ENCODE measurements at places on chromosomes 3 and 15.

DNA sequence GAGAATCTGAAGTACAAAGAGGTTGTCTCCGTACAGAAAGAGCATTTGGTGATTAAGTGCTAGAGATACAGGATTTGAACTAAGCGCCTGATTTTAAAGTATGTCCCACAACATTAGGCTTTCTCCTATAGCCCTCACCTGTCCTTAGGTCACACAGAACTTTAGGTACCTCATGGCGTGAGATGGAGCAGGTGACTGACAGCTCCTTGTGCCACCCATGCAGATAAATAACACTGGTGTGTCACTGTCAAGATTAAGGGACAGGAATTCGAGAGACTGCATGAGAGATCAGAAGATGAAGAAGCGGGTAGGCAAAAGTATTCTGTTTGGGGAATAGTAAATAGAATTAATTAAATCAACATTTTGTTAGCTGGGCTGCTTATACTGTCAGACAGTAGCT is 1.1 kb downstream of the BLM start:
- DNase-seq = no peak

DNA sequence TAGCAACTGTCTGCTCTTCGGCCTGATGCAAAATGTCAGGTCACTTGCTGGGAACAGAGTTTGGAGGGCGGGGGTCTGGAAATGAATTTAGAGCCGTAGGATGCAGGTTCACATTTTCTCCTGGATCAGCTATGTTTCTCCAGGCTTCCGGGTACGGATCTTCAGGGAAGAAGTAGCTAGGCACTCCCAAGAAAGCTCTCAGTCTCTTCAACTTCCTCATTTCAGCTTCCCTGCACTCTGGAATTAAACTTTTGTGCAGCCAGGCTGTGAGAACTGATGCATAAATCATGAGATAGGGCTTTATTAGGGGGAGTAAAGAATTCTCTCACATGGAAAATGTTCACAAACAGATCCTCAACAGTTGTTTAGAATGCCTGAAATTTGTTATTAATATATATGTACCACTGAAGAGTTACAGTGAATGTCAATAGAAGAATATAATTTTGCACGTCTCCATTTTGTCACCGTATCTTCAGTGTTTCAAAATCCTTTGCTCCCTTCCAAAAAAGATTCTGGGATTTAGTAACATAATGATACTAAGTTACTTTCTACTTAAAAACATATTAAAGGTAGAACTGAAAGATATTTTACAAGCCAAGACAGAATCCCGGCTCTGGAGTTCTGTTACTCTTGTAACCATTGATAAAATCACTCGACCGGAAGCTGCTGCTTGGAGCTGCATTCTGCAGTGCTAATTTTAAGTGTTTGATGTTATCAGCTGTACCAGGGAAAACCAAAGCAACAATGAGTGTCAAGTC is 178.5 kb upstream of the P2RY1 start:
- no peak for DNase-seq

- DNase-seq = no peak
Measured at GRCh38 chr3:146093896-146094295, 67.1 kb downstream of the PLOD2 start.

GRCh38 chr3:37086918-37087317 is 87.5 kb downstream of the LRRFIP2 start:
- DNase-seq = no peak

DNA sequence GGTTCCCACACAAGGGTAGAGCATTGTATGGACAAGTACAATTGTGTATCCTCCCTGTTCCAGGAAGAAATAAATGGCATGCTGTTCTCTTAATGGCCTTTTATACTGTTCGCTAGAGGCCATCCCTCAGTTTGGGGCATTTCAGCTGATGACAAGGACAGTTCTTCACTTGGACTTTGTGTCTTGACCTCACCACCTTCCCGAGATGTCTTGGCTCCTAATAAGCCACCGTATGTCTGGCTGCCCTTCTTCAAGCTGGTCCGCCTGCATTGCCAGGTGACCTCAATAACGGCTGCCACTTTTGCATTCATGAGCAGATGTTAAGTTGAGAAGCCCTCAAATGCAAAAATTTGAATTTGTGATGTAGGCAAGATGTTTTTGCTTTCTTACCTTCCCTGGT is 24.1 kb downstream of the ZBTB38 start:
- no peak for DNase-seq

DNA sequence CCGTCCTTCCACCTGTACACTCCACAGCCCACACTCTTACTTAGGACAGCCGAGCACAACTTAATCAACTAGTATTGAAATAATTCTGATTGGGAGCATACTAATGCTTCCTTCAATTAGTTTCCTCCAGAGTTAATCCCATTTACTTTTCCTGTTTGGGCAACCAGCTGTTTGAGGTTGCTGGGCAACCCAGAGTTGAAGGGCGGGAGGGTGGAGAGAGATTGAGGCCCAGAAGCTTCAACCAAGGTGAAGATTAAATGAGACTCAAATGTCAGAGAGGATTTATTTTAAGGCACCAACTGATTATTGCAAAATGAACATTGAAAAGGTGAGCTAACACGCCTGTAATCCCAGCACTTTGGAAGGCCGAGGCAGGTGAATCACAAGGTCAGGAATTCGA is 428.5 kb upstream of the SEMA6D start:
- no peak for DNase-seq

- no peak for DNase-seq
Measured at GRCh38 chr15:92656089-92656488, 514 bp upstream of the FAM174B start.

DNA sequence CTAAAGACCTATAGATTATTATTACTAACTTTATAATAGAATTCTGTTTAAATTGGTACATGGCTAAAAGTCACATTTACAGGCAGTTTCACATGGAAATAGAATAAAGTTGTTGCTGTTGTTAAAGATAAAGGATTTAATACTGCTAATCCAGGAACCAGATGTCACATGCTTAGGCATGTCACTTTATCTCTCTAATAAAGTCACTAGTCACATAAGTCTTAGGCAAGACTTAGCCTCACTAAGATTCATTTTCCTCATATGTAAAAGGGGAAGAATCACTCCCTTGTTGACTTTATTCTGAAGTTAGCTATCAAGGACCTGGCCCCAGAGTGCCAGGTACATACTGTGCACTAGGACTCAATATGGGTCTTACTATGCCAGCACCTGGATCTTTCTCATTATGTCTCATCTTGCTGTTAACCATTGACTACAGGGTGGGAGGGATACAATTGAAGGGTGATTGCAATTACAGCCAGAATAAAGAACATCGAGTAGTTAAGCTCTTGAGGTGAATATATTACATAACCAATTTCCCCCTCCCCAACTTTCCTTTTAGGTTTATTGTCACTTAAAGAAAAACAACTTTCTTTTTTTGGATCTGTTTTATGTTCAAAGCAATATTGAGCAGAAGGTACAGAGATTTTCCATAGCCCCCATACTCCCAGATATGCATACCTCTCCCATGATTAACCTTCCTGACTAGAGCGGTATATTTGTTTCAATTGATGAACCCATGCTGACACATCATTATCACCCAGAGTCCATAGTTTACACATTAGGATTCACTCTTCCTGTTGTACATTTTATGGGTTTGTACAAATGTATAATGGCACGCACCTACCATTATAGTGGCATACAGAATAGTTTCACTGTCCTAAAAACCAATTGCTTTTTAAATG is 36.6 kb downstream of the LNP1 start:
- DNase-seq = no peak

GRCh38 chr3:99601515-99601914 is 36.9 kb upstream of the COL8A1 start:
- DNase-seq = no peak

- DNase-seq = no peak
Measured at GRCh38 chr3:189953551-189953950, 167.1 kb downstream of the P3H2 start.

- no peak for DNase-seq
Measured at GRCh38 chr3:7683426-7683825, 818.2 kb upstream of the LMCD1 start.

GRCh38 chr3:148605521-148605920 is 92.2 kb upstream of the AGTR1 start:
- no peak for DNase-seq

DNA sequence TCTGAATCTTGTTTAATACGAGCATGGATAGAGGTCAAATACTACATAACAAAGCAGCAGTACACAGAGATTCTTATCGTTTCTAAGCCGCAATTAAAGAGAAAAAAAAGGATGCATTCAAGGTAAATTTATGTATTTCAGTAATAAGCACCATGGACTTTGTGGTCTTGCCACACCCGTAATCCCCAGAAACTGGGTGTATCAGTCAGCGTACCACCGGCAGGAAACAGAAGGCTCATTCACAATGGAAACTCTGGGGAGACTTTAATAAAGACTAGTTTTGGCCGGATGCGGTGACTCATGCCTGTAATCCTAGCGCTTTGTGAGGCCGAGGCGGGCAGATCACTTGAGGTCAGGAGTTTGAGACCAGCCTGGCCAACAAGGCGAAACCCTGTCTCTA is 81.9 kb upstream of the ZNF280D start:
- no peak for DNase-seq

DNA sequence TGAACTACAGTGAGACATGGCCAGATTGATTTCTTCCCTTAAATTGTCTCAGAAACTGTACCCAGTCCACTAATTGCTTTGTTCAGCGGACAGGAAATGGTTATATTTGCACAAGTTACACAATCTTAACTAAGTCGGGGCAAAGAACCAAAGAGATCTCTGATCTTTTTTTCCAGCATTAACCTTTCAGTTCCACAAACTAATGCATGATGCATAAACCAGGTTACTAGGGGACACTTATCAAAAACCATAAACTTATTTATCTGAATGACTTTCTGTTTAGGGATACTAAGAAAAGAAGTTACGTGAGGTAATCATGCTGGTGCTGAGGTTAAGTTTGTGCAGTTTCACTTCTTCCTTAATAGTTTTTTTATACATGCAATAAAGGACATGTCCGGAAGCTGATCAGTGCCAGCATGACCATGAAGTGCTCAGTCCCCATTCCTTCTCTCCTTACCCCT is 22.4 kb downstream of the FNDC3B start:
- no peak for DNase-seq

- no peak for DNase-seq
Measured at GRCh38 chr3:78870484-78870883, 897.3 kb downstream of the ROBO1 start.

- no peak for DNase-seq
Measured at GRCh38 chr3:30510596-30510995, 95.8 kb upstream of the TGFBR2 start.

- no peak for DNase-seq
Measured at GRCh38 chr3:63069806-63070475, 194.7 kb upstream of the CADPS start.

DNA sequence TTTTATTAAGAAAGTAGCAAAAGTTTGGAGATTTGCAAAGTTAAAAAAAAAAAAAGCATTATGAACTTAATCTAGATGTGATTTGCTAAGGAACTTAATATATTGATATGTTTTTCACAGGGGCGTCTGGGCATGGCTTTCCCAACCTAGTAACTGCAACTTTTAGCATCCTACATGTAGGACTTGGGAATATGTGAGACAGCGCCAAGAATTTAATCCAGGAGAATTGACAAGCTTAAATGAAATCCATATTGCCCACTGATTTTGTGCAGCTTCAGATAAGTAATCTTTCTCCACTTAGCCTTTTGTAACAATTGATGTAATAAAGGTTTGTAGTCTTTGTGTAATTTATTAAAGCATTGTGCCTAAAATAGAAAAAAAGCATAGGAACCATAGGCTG is 982 bp upstream of the GABPB1 start:
- no peak for DNase-seq

- DNase-seq = no peak
Measured at GRCh38 chr15:63794271-63794670, 39.5 kb downstream of the HERC1 start.

DNA sequence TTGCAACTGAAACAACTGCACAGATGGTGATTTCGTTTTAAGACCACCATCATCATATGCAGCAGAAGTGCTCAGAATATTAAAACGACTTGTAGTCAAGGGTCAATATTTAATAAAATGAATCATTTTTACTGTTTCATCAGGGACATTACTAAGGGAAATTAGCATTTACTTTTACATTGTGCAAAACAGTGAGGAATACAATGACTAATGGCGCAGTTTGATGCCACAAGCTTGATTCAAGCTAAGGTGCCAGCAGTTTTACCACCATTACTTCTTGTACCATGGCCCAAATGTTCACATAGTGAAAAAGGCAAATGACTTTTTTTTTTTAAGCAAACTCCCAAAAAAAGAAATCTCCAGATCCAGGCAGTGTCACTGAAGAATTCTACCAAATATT is 277.4 kb upstream of the CHRNA7 start:
- DNase-seq = no peak

DNA sequence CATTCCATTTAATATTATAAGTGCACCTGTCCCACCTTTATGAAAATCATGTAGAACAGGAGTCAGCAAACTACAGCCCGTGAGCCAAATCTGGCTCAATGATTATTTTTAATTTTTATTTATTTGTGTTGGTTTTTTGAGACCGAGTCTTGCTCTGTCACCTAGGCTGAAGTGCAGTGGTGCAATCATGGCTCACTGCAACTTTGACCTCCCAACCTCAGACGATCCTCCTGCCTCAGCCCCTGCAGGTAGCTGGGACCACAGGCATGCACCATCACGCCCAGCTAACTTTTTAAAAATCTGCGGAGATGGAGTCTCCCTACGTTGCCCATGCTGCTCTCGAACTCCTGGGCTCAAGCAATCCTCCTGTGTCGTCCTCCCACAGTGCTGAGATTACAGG is 42.0 kb downstream of the MYO1E start:
- DNase-seq = no peak

DNA sequence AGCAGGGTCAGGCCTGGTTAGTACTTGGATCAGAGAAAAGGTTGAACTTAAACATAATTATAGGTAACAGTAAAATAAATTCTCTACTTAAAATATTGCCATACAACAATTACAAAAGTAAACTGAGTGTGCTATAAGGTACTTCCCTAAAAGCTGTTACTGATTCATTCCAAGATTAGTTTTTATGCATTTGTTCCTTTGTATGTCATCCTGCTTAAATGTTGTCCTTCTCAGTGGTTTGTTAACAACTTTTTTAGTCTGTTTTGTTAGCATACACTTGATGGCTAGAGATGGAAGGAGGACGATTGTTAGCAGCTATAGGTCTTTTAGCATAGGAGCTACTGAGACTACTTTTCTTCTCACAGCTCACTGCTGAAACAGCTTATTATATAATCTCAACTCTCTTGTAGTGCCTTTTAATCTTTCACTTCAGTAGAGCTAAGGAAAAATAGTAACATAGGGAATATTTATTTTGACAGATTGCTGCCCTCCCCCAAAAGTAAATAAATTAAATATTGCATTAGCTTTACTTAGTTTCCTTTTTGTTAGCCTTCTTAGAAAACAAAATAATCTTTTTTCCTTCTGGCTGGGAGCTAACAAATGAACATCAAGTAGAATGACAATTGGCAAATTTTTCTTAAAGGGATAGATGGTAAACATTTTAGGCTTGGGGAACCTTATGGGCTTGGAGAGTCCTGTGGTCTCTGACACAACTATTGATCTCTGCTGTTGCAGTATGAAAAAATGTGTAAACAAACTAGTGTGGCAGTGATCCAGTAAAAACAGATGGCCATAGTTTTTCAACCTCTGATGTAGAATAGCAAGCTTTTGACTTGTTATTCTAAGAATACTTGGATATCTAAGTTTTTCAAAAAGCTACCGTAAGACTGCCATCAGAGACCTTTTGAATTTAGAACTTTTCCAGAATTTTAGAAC is 39.5 kb downstream of the USP8 start:
- no peak for DNase-seq
